PC-3 (cell line): ENCODE measurements at places on chromosomes 7 and 10. TPM values are rescaled to one million over a fixed set of nuclear protein-coding genes. Genes with fewer than 3 reads are reported as not detected.

The CDH23 gene
- total RNA-seq, result not detected in 2 replicates

The MCM10 gene
- total RNA-seq, result 14.3 and 16.1 TPM in 2 replicates

The GRID2IP gene
- total RNA-seq, result not detected in 2 replicates

The LRMDA gene
- total RNA-seq, result 1.2 and 3.6 TPM in 2 replicates

The ITIH5 gene
- total RNA-seq, result not detected in 2 replicates

The ICA1 gene
- 1.1 and 3.2 TPM in 2 replicates for total RNA-seq

DNA sequence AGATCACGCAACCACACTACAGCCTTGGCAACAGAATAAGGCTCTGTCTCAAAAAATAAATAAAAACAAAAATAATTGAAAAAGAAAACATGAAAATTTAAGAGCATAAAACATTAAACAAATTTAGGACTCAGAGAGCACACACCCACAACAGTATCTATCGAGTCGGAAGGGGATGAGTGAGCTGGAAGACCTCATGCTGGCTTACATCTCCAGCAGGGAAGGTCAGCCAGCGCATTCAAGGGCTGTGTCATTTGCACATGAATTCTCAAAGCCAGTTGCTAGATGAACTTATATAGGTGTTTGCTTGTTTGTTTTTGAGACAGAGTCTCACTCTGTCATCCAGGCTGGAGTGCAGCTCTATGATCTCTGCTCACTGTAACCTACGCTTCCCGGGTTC, 50.3 kb downstream of the SRRM3 start:
- no peak for DNase-seq
- H3K4me1 ChIP-seq, result no peaks in the 10 kb centered on the region
- H3K4me3 ChIP-seq, result no peak overlapping the region
- no peak overlapping the region for H3K27ac ChIP-seq
- H3K27me3 ChIP-seq, result no peaks in the 10 kb centered on the region

DNA sequence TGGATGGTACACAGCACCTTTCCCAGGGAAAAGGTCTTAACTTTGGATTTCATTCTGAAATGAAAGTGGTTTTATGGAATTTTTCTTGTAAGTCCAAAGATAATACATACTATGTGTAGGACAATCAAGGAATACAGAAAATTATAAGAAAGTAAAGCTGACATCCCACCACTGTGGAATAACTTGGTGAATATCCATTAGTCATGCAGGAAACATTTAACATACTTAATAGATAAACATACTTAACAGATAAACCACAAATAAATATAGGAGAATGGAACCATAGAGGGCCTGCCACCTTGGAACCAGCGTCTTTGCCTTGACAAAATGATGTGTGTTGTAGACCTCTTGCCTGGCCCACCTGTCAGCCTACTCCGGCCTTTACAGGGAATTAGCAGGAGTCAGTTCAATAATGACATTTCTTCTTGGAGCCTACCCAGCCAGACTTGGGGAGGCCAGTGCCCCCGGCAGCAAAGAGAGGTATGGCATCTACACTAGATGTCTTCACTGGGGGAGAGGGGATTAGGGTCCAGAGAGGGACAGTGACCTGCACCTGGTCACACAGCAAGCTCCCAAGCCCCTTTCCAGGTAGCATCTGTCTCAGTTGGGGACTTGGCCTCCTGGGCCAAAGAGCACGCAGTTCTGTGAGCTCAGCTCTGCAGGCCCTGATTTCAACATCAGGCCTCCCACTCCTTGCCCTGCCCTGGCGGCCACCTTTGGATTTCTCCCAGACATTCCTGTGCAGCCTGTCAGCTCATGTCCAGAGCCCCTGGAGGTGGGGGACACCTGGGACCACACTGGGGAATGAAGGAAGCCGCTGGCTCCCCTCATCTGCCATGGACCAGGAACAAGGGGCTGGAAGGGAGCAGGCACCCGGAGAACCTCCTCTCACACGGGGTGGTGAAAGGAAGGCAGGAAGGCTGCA, 112.6 kb upstream of the PPIF start:
- peak overlapping the region; percentile 0 for H3K27ac ChIP-seq
- no peak overlapping the region for H3K4me3 ChIP-seq
- DNase-seq, result peak; percentile 83

GRCh38 chr10:114714281-114714741, 56.2 kb upstream of the ABLIM1 start:
- no peaks in the 10 kb centered on the region for H3K36me3 ChIP-seq
- no peaks in the 10 kb centered on the region for H3K27me3 ChIP-seq
- H3K27ac ChIP-seq, result peak overlapping the region; percentile 71
- no peak overlapping the region for H3K4me3 ChIP-seq
- peak; percentile 94 for DNase-seq

GRCh38 chr10:3806603-3807002, 21.6 kb upstream of the KLF6 start:
- no peaks in the 10 kb centered on the region for H3K36me3 ChIP-seq
- peak overlapping the region; percentile 54; the same call in 1 of the 2 replicates for H3K4me3 ChIP-seq
- H3K27ac ChIP-seq, result peak overlapping the region; percentile 100
- H3K4me1 ChIP-seq, result peaks cover 79% of the 10 kb centered on the region
- H3K27me3 ChIP-seq, result no peaks in the 10 kb centered on the region
- DNase-seq, result peak; percentile 83

GRCh38 chr10:97974100-97974499, 56.3 kb downstream of the CRTAC1 start:
- H3K27ac ChIP-seq, result no peak overlapping the region
- peaks cover 96% of the 10 kb centered on the region for H3K27me3 ChIP-seq

GRCh38 chr10:452512-453426, 236.7 kb downstream of the DIP2C start:
- H3K36me3 ChIP-seq, result no peaks in the 10 kb centered on the region
- no peak overlapping the region for H3K27ac ChIP-seq
- H3K4me3 ChIP-seq, result no peak overlapping the region
- H3K4me1 ChIP-seq, result peaks cover 7% of the 10 kb centered on the region
- no peaks in the 10 kb centered on the region for H3K27me3 ChIP-seq
